Activated CD8-positive, alpha-beta T cell treated with anti-CD3 and anti-CD28 coated beads for 36 hours (primary cell): ENCODE measurements at places on chromosomes 5 and 9.

GRCh38 chr9:114025760-114026159 is 52.3 kb downstream of the AMBP start:
- DNase-seq: no peak

DNA sequence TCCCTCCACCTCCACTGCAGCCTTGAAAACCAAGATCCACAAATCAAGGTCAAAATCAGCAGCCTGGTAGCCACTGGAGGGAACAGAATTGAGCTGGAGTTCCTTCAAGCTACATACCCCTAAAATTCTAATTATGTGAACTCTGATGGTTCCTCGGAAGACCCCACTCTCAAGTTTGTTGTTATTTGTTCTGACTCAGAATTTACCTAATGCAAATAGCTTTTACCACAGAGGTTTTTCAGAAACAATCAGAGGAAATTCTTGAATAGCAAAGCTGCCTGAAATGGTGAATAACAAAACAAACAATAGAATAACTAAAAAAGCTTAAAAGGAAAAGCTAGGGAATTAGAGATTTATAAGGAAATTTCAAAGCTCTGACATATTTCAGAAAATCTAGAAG is 220.0 kb downstream of the CDH18 start:
- no peak for DNase-seq

DNA sequence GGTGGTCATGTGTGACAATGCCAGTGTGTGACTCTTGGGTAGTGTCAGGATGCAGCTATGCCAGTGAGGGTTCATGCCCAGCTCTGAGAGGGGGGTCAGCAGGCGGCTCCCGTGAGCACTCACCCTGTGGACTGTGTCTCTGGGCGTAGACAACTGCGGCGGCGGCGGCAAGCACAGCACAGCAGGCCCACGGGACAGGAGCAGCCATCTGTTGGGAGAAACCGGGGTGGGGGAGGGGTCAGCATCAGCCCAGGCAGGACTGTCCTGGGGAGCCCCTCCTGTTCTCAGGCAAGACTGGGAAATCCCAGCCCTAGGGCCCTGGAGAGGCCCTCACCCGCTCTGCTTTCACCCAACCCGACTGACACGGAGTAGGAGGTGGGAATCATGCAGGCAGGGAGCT is 20.8 kb downstream of the CNTFR start:
- DNase-seq: no peak

- no peak for DNase-seq
Measured at GRCh38 chr5:125446986-125447385, 700.5 kb upstream of the ZNF608 start.

GRCh38 chr5:81046041-81046440 is 85.9 kb downstream of the RASGRF2 start:
- DNase-seq: no peak

DNA sequence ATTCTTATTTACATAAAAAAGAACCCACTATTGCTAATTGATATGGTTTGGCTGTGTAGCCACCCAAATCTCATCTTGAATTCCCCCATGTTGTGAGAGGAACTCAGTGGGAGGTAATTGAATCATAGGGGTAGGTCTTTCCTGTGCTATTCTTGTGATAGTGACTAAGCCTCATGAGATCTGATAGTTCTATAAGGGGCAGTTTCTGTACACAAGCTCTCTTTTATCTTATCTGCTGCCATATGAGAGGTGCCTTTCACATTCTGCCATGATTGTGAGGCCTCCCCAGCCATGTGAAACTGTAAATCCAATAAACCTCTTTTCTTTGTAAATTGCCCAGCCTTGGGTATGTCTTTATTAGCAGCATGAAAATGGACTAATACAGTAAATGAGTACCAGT is 58.2 kb upstream of the PRR16 start:
- DNase-seq: no peak

DNA sequence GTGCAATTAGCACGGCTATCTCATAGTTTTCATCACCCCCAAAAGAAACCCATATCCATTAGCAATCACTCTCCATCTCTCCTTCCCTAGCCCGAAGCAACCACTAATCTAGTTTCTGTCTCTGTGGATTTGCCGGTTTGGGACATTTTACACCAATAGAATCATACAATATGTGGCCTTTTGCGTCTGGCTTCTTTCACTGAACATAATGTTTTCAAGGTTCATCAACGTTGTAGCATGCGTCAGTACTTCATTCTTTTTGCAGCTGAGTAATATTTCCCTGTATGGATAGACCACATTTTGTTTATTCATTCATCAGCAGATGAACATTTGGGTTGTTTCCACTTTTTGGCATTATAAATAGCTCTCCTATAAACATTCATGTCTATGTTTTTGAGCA is 75.4 kb upstream of the TBC1D2 start:
- no peak for DNase-seq

GRCh38 chr5:140607031-140607430 is 25.9 kb downstream of the CD14 start:
- no peak for DNase-seq
